ENCODE measurements at places on chromosomes 11 and 22. TPM values are rescaled to one million over a fixed set of nuclear protein-coding genes. Genes with fewer than 3 reads are reported as not detected.

The MAP6 gene
- 1.3 TPM for polyA plus RNA-seq

The MYEOV gene
- polyA plus RNA-seq = 0.43 TPM

The NRXN2 gene
- 1.4 TPM for polyA plus RNA-seq

The FLRT1 gene
- 0.03 TPM for polyA plus RNA-seq

The MUC2 gene
- not detected for polyA plus RNA-seq

The AGBL2 gene
- polyA plus RNA-seq = 3.6 TPM

The IGF2 gene
- polyA plus RNA-seq = 4.0 TPM

The CELSR1 gene
- 8.2 TPM for polyA plus RNA-seq

The CHRNA10 gene
- 1.7 TPM for polyA plus RNA-seq

The KLHDC7B gene
- 2.6 TPM for polyA plus RNA-seq

The MS4A12 gene
- 0.10 TPM for polyA plus RNA-seq

The CCDC81 gene
- polyA plus RNA-seq = 0.46 TPM

The RRP7A gene
- 31.5 TPM for polyA plus RNA-seq

The CSRP3 gene
- polyA plus RNA-seq = not detected

The CAVIN3 gene
- 22.3 TPM for polyA plus RNA-seq

The DKK3 gene
- polyA plus RNA-seq = 8.6 TPM

The CYP2D6 gene
- 2.4 TPM for polyA plus RNA-seq

The OSBP2 gene
- 1.6 TPM for polyA plus RNA-seq

The HBG1 gene
- 0.21 TPM for polyA plus RNA-seq

The SNX32 gene
- polyA plus RNA-seq = 1.5 TPM

The MRGPRF gene
- polyA plus RNA-seq = 7.9 TPM

The TMEM191C gene
- polyA plus RNA-seq = 6.6 TPM

The MOGAT2 gene
- polyA plus RNA-seq = 0.03 TPM

The MMP12 gene
- polyA plus RNA-seq = 1.7 TPM

The CDC42EP1 gene
- 13.7 TPM for polyA plus RNA-seq

The MAML2 gene
- 3.0 TPM for polyA plus RNA-seq

Data from spleen (tissue), 13 donors.